ENCODE measurements at places on chromosomes 5 and 9.

- DNase-seq: no peak
Measured at GRCh38 chr9:122366074-122366660, 4.7 kb upstream of the PTGS1 start.

- DNase-seq: no peak
Measured at GRCh38 chr9:36987891-36988290, 46.2 kb downstream of the PAX5 start.

DNA sequence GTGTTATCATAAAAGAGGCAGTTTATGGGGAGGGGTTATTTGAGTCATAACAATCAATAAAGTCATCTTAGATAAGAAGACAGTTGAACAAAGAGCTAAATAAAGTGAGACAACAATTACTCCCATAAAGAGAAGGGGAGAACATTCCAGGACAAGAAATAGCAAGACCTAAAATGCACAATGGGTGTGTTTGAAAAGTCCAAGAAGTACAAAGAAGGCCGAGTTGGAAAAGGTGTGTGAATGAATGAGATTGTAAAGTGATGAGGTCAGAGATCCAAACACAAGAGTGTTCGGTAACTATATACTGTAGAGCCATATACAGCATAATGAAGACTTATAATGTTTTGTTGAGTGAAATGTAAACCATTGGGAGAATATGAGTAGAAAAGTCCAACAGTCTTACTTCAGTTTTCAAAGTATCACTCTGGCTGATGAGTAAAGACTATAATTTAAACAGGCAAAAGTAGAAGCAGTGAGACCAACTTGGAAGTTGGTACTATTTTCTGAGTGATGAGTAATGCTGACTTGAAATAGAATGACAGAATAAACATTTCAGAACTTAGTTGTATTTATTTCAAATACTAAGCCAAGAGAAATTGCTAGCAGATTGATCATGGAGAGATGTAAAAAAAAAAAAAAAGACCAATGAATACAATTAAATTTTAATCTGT is 868.7 kb upstream of the CDH9 start:
- no peak for DNase-seq

DNA sequence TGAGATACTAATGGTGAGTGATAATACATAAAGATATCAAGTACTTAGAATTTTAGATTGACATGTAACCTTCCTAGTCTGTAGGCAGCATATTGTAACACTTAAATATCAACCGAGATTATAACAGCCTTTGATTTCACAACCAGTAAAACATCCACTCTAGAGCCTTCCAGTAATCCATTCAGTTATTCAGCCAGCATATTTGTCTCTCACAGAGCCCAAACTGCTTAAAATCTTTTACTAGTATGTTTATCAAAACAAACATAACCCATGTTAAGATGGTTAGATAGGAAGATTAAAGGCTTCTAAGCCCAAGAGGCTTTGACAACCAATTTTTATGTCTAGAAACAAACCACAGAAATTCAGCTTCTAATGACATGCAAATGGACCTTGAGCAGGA is 177.9 kb upstream of the FST start:
- DNase-seq: no peak

GRCh38 chr9:26131886-26132285 is 453.6 kb upstream of the TUSC1 start:
- DNase-seq: no peak
